ENCODE measurements at places on chromosomes 6 and 20.

GRCh38 chr6:24932832-24933231 is 2.9 kb downstream of the RIPOR2 start:
- DNase-seq: no peak

- no peak for DNase-seq
Observed at GRCh38 chr6:124535746-124536145, 426.5 kb upstream of the RNF217 start.

GRCh38 chr6:6026513-6027205 is 19.9 kb upstream of the NRN1 start:
- no peak for DNase-seq

- no peak for DNase-seq
Observed at GRCh38 chr6:69957985-69958559, 91.7 kb downstream of the COL19A1 start.

- no peak for DNase-seq
Observed at GRCh38 chr6:99092461-99092860, 144.7 kb upstream of the FBXL4 start.

- no peak for DNase-seq
Observed at GRCh38 chr6:12844284-12845223, 128.0 kb downstream of the PHACTR1 start.

DNA sequence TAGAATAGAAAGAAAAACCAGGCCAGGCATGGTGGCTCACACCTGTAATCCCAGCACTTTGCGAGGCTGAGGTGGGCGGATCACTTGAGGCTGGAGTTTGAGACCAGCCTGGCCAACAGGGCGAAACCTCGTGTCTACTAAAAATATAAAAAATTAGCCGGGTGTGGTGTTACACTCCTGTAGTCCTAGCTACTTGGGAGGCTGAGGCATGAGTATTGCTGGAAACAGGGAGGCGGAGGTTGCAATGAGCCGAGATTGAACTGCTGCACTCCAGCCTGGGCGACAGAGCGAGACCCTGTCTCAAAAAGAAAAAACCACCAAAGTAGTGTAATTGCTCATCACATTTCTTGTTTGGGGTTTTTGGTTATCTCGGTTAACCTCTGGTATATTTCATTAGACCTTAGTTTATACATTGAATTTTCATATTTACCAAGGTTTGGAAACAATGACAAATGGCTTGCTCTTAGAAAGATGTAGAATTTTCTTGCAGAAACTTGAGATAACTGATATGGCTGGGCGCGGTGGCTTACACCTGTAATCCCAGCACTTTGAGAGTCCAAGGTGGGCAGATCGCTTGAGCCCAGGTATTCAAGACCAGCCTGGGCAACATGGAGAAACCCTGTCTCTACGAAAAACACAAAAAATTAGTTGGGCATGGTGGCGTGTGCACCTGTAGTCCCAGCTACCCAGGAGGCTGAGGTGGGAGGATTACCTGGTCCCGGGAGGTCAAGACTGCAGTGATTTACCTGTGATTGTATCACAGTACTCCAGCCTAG is 14.2 kb downstream of the ITCH start:
- DNase-seq: peak; percentile 15

GRCh38 chr6:36353411-36353915 is 16.8 kb upstream of the BNIP5 start:
- DNase-seq: no peak

- DNase-seq: no peak
Observed at GRCh38 chr6:160263196-160263939, 4.7 kb upstream of the SLC22A2 start.

DNA sequence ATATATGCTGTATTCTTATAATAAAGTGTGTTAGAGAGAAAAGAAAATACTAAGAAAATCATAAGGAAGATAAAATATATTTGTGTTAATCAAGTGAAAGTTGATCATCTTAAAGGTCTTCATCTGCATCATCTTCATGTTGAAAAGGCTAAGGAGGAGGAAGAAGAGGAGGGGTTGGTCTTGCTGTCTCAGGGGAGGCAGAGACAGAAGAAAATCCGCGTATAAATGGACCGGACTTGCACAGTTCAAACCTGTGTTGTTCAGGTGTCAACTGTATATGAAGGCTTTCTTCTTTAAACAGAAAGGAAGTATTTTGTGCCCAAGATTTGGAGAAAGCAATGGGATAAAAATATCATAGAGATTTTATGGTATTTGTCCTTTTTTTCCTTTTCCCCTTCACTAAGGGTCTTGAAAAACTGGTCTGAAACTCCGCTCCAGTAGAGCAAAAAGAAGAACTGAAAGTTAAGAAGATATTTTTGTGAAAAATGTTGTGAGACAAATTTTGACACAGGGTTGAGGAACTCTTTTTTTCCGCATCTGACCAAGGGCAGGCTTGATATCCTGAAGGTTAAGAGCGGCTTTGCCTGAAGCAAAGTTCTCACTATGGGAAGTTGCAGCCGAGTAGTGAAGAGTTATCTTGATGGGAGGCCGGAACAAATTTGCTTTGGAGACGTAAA is 350.7 kb downstream of the LAMA2 start:
- no peak for DNase-seq

DNA sequence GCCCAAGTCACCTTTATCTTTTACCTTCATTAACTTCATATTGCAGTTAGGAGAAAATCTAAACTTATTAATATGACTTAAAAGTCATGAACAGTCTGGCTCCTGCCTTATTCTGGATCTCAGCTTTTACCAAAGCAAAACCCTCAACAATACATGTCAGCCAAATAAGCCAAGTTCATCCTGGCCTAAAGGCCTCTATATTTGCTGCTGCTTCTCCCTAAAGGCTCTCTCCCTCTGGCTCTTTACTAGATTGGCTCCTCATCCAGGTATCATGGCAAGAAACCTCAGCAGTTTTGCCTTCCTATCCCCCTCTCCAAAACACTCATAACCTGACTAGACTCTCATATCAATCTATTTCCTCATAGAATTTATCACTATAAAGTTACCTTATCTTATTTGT is 11.1 kb downstream of the LMBRD1 start:
- no peak for DNase-seq

DNA sequence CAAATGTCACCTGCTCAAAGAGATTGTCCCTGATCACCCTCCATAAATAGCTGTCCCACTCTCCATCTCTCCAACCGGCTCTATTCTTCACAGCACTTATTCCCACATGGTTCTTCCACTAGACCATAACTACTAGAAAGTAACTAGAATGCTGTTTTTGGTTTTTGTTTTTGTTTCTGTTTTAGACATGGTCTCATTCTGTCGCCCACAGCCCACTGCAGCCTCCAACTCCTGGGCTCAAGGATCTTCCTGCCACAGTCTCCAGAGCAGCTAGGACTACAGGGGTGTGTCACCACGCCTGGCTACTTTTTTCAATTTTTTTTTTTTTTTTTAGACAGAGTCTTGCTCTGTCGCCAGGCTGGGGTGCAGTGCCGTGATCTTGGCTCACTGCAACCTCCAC is 12.2 kb downstream of the MMP24 start:
- no peak for DNase-seq

- DNase-seq: no peak
Observed at GRCh38 chr20:44032583-44033331, 118.1 kb downstream of the TOX2 start.

DNA sequence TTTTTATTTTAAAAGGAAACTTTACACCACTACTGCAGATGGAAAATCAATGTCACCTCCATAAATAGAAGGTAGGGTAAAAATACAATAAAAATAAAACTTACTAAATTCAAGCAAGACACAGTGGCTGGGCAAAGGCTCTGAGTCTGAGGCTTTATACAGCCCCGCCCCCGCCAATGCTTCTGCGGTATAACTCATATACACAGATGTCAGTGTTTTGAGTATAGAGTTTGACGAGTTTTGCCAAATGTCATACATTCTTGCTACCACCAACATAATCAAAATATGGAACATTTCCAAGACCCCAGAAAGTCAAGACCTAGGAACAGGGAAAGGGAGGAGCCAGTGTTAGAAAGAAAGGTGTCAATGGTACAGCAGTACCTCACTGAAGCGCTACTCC is 12.8 kb downstream of the NFATC2 start:
- DNase-seq: peak; percentile 89

DNA sequence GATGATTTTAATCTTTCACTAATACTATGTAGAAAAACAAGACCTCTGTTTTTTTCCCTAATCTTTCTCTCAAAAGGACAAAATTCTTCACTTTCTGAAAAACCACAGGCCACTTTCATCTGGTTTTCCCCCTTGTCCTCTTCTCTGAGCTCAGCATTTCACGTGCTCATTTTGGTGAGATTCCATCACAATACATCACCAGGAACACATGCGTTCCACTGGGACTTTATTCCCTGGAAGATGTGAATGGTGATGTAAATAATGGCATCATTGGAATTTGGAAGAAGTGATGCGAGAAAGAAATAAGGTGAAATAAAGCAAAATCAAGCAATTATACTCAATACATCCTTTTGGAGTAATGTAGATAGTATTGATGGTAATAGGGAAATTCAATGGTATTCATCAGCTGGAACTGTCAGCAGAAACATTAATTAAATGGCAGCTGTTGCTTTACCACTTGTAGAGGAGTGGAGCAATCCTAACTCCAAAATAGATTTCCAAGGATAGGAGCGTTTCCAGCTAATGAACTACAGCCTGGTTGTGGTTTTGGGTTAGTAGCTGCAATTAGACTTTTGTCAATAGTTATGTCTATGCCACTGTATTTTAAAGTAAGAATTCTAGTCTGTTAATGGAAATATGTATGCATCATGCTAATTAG is 11.5 kb downstream of the FILIP1 start:
- DNase-seq: no peak

GRCh38 chr6:13992417-13993055 is 67.8 kb downstream of the RNF182 start:
- DNase-seq: no peak

Data from activated CD4-positive, alpha-beta T cell treated with anti-CD3 and anti-CD28 coated beads, Interleukin-2, amount 50 U/mL, for 48 hours (primary cell).